Activated CD4-positive, alpha-beta memory T cell treated with anti-CD3 and anti-CD28 coated beads, Interleukin-2, amount 10 ng/mL, durations not matched to agents 7 days and 5 days (primary cell): ENCODE measurements at places on chromosomes 4 and X.
A peak's percentile ranks its signal among the peaks of the same experiment; 100 is the strongest.

GRCh38 chr4:176150704-176151103 is 44.7 kb downstream of the SPATA4 start:
- no peaks in the 10 kb centered on the region for H3K4me1 ChIP-seq
- no peaks in the 10 kb centered on the region for H3K27me3 ChIP-seq
- H3K36me3 ChIP-seq: no peaks in the 10 kb centered on the region
- H3K27ac ChIP-seq: no peak overlapping the region

DNA sequence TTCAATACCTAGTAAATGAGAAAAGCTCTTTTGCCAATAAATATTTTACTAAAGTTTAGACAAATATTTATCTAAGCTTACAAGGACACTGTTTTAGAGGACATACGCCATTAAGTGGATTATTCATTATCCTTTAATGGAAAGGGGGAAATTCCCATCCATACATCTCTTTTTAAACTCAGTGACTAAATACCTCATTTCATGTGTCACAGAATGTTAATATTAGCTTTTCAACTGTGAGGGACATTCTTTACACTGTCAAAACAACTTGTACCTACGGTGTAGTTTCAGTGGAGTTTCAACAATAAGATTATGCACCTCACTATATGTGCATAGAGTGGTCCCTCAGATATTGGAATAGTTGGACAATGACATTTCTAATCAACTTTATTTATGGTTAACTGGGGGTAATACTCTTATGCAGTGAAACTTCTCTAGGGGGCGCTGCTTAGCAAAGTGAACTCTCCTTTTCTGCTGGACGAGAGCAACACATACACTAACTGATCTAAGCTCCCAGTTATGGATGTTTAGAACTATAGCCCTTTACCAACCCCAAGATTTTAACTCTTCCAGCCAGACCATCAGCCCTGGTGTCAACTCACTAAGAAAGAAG is 9.7 kb downstream of the HS6ST2 start:
- H3K4me3 ChIP-seq: no peak overlapping the region
- H3K36me3 ChIP-seq: no peaks in the 10 kb centered on the region
- H3K4me1 ChIP-seq: no peaks in the 10 kb centered on the region

DNA sequence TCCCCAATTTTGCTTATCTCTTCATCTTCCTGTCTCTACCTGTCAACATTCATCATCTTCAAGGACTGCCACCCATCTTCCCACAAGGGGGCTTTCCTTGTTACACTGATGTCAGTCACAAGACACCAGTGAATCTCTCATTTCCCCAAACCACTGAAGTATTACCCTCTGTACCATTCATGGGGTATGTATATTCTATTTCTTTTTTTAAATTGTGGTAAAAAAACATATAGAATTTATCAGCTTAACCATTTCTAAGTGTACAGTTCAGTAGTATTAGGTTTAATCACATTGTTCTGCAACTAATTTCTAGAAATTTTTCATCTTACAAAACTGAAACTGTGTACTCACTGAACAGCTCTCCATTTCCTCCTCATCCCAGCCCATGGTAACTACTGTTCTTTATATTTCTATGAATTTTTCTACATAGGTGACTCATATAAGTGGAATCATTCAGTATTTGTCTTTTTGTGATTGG is 98.6 kb downstream of the LARP7 start:
- DNase-seq: no peak
- H3K4me1 ChIP-seq: peaks cover 24% of the 10 kb centered on the region
- H3K27ac ChIP-seq: peak overlapping the region; percentile 29
- H3K4me3 ChIP-seq: no peak overlapping the region

- H3K36me3 ChIP-seq: no peaks in the 10 kb centered on the region
- H3K27me3 ChIP-seq: peaks cover 8% of the 10 kb centered on the region
- H3K27ac ChIP-seq: no peak overlapping the region
- no peak overlapping the region for H3K4me3 ChIP-seq
- peaks cover 13% of the 10 kb centered on the region for H3K4me1 ChIP-seq
These were observed 94.3 kb upstream of the AFAP1 start for GRCh38 chr4:8033829-8034528.

- H3K27ac ChIP-seq: no peak overlapping the region
- no peak overlapping the region for H3K4me3 ChIP-seq
- H3K4me1 ChIP-seq: no peaks in the 10 kb centered on the region
- H3K36me3 ChIP-seq: no peaks in the 10 kb centered on the region
- DNase-seq: no peak
These were observed 115.4 kb upstream of the ESX1 start for GRCh38 chrX:104370089-104370488.

DNA sequence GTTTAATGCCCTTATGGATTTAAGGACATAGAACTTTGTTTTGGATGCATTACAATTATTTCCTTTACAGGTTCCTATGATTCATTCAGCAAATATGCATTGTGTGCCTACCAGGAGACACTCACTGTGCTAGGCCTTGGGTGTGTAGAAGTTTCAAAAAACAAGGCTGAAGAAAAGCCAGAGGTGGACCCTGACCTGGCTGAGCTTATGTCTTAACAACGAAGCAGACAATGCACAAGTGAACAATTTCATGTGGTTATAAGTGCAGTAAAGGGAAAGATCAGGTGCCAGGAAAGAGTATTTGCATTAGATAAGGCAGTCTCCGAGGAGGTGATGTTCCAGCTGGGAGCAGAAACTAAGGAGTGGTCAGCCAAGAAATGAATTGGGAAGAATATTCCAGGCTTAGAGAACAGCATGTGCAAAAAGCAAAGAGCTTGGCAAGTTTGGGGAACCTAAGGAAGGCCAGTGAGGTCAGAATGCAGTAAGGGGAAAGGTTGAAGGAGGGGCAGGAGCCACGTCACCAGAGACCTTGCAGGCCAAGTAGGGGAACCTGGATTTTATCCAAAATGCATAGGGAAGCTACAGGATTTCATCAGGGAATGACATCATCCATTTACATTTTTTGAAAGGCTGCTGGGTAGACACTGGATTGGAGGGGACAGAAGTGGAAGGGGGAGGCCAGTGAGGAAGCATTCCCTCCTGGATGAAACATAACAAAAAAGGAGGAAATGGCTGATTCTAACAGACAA is 193.6 kb downstream of the SOWAHB start:
- no peak overlapping the region for H3K27ac ChIP-seq
- H3K36me3 ChIP-seq: no peaks in the 10 kb centered on the region
- H3K4me3 ChIP-seq: no peak overlapping the region
- peaks cover 10% of the 10 kb centered on the region for H3K27me3 ChIP-seq
- H3K4me1 ChIP-seq: no peaks in the 10 kb centered on the region

GRCh38 chr4:90299373-90299772 is 172.2 kb downstream of the CCSER1 start:
- H3K4me1 ChIP-seq: no peaks in the 10 kb centered on the region
- no peaks in the 10 kb centered on the region for H3K27me3 ChIP-seq
- H3K27ac ChIP-seq: no peak overlapping the region
- no peaks in the 10 kb centered on the region for H3K36me3 ChIP-seq
- H3K4me3 ChIP-seq: no peak overlapping the region
- DNase-seq: no peak

DNA sequence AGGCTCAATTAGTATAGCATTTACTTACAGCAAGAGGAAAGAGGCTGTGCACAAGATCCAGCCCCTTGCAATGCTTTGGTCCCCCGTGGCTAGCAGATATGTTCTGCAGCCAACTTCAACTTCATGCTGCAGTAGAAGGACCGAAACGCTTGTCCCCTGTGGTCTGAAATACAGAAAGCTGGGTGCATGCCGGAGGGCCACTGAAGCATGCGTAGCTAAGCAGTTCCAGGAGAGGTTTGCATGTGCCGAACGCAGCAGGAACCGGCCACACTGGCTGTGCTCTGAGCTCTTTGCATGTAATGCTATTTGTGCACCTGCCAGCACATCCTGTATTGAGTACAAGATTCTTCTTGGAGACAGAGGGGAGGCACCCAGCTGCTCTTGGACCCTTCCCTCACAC is 35.8 kb upstream of the SHISA3 start:
- no peaks in the 10 kb centered on the region for H3K36me3 ChIP-seq
